ENCODE measurements at places on chromosomes 5 and 9.

DNA sequence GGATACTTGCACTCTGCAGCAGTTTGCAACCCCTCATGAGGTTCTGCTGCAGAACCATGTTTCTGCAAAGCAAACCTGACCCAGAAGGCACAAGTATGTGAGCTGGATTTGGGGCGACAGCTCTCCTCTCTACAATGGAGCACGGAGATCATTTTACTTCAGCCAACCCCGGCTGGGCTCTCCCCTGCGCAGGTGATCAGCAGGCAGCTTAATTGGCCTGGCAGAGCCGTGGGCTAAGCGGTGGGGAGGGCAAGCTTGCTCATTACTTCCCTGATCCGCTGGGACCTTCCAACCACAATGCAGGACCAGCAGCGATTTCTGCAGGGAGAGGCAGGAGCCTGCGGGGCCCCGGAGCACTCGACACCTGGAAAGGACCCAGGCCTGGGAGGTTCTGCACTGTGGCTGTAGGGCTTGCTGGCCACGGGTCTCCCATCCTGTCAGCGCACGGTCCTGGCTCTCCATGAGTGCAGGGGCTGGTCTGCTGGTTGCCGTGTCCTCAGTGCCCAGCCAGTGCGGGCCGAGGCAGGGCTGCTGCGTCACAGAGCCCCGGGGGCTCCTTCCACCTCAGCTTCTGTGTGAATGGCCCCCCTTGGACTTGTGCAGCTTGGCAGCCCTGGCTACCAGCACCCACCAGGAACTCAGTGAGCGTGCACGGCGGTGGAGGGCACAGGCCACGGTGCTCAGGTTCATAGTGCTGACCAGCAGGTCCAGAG, 51.8 kb upstream of the RAPGEF1 start:
- no peak for DNase-seq

DNA sequence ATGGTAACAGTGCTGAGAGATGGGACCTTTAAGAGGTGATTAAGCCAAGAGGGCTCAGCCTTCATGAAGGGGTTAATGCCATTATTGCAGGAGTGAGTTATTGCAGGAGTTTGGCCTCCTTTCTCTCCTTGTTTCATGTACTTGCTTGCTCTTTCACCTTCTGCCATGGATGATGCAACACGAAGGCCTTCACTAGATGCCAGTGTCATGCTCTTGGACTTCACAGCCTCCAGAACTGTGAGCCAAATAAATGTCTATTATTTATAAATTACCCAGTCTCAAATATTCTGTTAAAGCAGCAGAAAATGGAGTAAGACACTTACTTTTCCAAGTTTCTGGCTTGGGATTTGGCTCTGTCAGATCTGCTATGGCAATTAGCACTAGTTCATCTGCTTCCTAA, 38.4 kb upstream of the RECK start:
- no peak for DNase-seq

- DNase-seq, result no peak
Measured at GRCh38 chr9:5892456-5893133, 1.9 kb downstream of the MLANA start.

DNA sequence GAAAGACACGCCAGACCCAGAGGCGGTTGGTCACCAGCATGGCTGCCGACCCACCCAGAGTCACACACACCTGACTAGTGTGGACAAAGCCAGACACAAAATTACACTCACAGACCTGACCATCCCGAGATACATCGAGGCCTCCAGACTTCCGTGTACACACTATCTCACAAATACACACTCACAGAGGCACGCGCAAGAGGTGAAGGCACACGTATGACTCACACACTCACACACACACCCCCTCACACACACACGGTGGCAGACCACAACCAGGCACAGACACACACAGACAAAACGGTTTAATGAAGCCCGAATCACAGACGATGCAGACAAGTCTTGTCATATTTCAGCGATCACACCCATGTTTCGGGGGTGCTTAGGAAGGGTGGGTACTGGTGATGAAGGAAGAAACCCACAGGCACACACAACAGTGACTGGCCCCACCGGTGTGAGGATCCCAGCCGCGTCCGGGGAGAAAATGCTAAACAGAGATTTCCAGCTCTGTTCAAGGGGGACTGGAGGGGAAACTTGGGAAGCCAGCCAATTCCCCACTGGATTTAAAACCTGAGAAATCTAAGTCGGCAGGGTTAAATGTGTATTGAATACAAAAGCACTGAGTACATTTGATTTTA, 51.3 kb downstream of the CRB2 start:
- no peak for DNase-seq

GRCh38 chr9:107931071-107931715, 441.6 kb upstream of the KLF4 start:
- no peak for DNase-seq

Measured in stimulated activated CD4-positive, alpha-beta T cell treated with anti-CD3 and anti-CD28 coated beads, TNF-alpha, amount 100 ng/mL, for 24 hours (primary cell).